Prostate gland (tissue), 2 donors: ENCODE measurements at places on chromosomes 6 and 20. TPM values are rescaled to one million over a fixed set of nuclear protein-coding genes. Genes with fewer than 3 reads are reported as not detected.
A peak's percentile ranks its signal among the peaks of the same experiment; 100 is the strongest.

Gene ZC2HC1B
- total RNA-seq: 2.0 TPM

Gene FAM162B
- total RNA-seq: 5.9 TPM

Gene CNKSR3
- total RNA-seq: 8.7 TPM

Gene NRSN2
- 48.3 TPM for total RNA-seq

Gene VTA1
- total RNA-seq: 44.7 TPM

Gene OXT
- total RNA-seq: 9.8 TPM

Gene TPD52L2
- 127 TPM for total RNA-seq

Gene OOEP
- total RNA-seq: not detected

Gene SUMO4
- 2.4 TPM for total RNA-seq

Gene PHACTR3
- total RNA-seq: 0.34 TPM

- DNase-seq: no peak
Observed at GRCh38 chr6:100999034-100999597, 118.0 kb upstream of the ASCC3 start.

- no peak for DNase-seq
Observed at GRCh38 chr6:30450909-30451841, 38.1 kb upstream of the HLA-E start.

DNA sequence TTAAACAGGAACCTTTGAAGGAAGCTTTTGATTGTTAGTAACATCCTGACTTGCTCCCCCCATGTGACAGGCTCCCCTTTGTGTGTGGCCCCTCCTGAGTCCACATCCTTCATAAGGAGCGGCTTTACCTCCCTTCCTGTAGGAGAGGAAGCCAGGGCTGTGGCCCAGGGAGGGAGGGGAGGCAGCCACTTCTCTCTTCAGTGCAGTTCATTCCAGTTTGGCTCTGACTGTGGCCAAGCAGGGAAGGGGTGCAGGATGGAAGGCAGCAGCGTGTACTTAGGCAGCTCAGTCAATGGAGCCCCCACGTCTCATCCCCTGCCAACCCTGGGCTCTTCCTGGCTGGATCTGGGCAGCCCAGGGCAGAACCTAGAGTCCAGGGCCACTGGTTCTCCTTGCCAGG is 295.2 kb downstream of the QKI start:
- no peak for DNase-seq

DNA sequence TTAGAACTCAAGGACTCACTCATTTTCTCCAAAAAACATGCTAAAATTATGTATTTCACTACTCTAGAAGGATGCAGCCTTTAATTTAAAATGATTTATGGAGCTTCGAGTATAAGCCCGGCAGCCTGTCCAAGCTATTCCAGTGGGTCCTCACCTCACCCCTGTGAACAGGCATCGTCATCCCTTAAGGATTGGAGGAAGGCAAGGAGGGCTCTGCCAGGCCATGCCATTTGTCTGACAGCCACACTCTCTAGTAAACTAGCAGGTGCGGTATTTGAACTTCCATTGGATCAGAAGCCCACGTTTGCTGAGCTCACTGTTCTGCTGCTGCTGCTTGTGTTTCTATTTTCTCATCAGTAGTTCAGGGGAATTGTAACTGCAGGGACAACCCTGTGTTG is 39.8 kb upstream of the NAA20 start:
- no peak for DNase-seq

GRCh38 chr6:106117579-106117978 is 31.4 kb downstream of the PRDM1 start:
- DNase-seq: no peak

- DNase-seq: no peak
Observed at GRCh38 chr20:51450221-51450712, 92.3 kb downstream of the NFATC2 start.

DNA sequence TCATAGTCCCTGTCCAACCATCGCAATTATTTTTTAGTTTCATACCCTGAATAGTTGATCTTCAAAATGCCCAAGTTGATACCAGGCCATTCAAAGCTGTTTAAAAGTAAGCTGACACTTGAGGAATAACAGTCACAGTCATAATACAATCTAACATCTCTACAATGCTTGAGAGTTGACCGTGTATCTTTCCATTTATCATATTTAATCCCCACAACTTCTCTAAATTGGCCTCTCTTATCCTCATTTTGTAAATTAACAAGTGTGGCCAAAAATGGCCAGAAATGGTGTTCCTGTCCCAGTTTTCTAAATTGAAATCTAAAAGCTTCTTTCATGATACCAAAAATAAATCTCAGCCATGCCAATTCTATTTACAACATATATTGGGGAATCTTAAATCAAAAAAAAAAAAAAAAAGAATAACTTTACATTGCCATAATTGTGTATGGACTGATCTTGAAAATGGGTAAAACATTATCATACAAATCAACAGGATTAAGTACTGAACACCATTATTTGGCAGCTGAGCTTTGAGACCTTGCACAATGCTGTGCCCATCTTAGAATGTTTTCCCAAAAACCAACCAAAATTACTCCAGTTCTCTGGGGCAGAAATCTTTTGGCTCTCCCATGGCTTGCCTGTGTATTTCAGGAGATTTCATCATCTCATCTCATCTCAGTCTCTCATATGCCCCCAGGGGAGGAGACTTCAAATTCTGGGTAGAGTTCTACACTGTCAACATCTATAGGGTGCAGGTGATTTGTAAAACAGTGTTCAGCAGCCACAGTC is 448.7 kb upstream of the JARID2 start:
- DNase-seq: no peak

DNA sequence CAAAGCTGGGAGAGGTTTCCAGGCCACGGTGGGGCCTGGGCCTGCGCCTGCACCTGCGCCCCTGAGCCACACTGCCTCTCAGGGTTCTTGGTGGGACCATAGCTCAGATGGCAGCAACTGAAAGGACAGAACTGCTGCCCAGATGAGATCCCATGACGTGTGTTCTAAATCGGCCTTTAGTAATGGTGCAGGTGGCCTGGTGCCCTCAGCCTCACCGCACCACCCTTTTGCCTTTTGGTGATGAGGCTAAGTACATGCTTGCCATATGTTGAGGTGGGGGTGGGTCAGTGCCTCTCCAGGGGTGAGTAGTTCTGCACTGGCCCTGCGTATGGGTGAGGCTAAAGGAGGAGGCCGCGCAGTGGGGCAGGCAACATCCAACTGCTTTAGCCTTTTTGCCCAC is 7.4 kb downstream of the PSMG4 start:
- no peak for DNase-seq

DNA sequence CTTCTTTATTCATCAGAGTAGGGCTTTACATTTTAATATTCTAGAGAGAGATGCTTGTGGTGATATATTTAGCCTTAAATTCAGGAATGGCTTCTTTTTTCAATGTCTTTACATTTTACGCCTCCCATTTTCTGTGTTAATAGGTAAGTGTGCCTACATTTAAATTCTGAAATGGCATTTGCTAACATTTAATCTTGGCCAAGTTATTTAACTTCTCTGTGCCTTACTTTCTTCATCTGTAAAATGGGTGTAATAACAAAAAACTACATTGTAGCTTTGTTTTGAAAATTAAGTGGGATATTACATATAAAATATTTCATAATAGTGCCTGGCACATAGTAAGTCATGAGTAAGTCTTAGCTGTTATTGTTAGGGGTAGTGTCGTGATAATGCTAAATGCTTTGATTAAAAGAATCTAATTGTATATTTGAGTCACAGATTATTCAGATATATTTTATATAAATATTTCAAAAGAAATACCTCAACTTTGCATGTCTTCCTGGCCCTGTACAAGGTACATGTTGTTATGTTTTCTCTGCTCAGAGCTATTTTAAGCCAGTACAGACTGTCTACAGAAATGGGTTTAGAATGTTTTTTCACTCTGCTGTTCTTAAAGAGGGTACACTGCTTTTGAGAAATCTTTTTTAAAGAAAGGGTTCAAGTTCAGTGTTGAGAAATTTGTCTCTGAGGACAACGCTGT is 18.8 kb downstream of the CARMIL1 start:
- DNase-seq: no peak

- DNase-seq: no peak
Observed at GRCh38 chr6:80478030-80478429, 371.6 kb downstream of the BCKDHB start.

- no peak for DNase-seq
Observed at GRCh38 chr6:116406678-116407345, 36.1 kb downstream of the DSE start.

DNA sequence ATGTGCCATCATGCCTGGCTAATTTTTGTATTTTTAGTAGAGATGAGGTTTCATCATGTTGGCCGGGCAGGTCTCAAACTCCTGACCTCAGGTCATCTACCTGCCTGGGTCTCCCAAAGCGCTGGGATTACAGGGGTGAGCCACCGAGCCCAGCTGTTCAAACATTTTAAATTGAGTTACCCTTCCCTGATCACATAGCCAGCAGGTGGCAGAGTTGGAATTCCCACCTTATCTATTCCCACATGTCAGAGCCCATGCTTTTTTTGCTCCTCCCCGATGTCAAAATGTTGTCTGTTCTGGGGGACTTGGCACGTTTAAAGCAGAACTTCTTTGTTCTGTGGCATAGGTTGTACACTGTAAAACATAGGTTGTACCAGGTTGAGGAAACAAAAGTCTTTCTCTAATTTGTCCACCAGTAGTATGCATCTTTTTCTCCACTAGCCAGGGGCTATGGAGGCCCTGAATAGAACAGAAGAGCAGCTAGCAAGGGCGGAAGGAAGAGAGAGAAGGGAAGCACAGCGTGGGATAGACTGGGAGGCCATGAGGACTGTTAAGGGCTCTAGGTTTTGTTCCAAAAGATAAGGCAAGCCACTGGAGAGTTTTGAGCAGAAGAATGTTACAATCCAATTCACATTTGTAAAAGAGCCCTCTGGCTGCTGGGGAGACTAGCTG is 7.3 kb upstream of the LBP start:
- DNase-seq: no peak

DNA sequence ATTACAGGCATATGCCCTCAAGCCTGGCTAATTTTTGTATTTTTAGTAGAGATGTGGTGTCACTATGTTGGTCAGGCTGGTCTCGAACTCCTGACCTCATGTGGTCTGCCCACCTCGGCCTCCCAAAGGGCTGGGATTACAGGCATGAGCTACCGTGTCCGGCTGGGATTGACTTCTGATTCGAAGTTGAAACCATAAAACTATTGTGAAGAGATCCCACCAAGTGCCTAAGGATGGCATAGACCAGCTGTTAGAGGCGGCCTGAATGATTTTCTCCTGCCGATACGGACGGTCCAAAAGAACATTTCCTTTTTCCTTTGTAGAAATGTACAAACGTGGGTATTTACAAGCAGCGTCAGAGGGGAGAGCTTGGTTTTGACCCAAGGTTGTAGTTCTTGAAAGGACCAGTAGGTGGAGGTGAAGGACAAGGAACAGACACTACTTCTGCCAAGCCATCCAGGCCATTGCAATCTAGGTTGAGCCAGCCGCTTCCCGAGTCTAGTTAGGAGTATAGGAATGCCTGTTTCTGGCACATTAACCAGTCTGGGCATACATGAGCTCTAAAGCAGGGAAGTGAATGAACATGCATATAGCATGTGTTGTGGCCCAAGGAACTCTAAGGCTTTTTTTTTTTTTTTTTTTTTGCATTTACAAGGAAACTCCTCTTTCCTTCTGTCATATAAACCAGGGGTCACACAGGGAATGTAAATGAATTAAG is 29.0 kb downstream of the MOCS3 start:
- DNase-seq: peak; percentile 82

DNA sequence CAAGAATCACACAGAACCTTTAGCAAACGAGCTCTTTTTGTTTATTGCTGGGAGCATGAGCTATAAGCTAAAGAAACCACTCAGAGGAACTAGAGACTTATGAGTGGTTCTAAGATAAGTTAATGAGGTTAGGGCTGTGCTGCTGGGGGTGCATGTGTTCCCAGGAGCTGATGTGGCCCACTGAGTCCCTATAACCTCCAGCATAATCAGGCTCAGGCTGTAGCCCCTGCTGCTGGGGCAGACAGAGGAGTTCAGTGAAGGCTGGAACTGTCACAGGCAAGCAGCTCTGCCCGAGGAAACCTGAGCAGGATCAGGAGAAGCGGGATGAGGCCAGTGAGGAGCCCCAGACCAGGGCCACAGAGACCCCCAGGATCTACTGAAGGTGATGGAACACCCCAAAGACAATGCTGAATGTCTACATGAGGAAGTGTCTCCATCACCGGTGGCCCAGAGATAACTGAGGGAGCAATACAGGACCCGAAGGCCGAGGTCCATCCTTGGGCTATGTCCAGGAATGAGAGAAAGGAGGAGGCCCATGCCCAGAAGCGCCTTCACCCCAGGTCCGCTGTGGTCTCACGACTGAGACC is 17.3 kb downstream of the TUBB2B start:
- DNase-seq: no peak

DNA sequence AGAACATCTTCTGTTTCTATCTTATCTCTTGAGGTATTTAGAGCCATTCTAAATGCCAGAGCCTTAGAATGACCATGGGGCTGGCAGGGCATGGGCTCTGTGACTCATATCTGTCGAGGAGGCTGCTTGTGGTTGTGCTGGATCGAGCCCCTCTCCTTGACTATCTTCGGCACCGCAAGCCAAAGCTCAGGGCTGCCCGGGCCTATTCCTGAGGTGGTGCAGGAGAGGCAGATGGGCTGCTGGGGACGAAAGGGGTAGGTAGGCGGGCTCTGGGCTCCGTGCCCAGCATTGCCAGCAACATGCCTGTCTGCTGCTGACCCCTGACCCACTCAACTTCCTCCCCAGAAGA is 89.9 kb downstream of the NOL4L start:
- DNase-seq: no peak

- no peak for DNase-seq
Observed at GRCh38 chr6:7173843-7174503, 66.2 kb downstream of the RREB1 start.

DNA sequence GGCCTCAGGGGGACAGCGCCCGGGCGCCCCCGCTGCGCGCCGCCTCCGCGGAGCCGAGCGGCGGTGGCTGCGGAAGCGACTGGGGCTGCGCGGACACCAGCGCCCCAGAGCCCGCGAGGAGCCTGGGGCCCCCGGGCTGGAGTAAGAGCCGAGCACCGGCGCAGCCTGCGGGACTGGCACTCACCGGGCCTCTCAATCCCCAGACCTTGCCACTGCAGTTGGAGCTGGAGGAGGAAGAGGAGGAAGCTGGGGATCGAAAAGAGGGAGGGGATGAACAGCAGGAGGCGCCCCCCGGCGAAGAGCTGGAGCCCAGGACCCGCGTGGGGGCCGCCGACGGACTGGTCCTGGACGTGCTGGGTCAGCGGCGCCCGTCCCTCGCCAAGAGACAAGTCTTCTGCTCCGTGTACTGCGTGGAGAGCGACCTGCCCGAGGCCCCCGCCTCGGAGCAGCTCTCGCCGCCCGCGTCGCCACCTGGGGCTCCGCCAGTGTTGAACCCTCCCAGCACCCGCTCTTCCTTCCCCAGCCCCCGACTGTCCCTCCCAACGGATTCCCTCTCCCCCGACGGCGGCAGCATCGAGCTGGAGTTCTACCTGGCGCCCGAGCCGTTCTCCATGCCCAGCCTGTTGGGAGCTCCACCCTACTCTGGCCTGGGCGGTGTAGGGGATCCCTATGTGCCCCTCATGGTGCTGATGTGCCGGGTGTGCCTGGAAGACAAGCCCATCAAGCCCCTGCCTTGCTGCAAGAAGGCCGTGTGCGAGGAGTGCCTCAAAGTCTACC is 590 bp downstream of the RNF217 start:
- peak; percentile 41 for DNase-seq
